NCI-H524 treated with DMSO at 0.1 percent for 48 hours (cell line): ENCODE measurements at places on chromosomes 7 and 10.

DNA sequence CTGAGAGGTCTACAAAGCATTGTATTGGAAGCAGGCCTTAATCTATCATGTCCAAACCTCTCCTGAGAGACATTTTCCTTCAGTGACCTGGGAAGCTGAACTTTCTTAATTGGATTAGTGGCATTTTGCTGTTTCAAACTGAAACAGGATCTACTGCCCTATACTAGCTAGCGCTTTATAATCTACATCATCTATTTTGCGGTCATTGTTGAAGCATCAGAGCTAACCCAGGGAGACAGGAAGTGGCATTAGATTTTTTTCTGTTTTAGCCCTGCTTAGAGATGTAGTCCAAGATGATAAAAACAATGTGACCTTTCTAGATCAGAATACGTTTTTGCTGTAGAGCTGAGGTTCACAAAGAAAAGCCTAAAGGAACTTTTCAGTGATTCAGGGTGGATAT lies 147.4 kb upstream of the AGR3 start:
- DNase-seq, result no peak

GRCh38 chr7:116772423-116772863 lies 89.9 kb upstream of the CAPZA2 start:
- DNase-seq, result no peak

GRCh38 chr10:71801361-71801760 lies 28.0 kb upstream of the VSIR start:
- no peak for DNase-seq

GRCh38 chr7:19294619-19295018 lies 149.4 kb upstream of the FERD3L start:
- no peak for DNase-seq

DNA sequence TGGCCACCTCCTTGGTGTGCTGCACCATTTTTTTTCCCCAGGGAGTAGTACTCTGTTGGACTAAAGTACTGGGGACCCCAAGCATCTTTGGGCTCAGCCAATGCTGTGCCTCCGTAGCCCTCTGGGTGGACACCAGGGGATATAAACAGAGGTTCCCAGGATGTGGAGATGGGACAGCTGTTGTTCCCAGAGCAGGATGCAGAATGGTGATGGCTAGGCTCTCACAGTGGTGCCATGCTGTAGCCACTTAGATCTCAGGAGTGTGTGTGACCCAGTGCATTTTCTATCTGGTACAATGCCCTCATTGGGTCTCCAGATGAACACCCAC lies 50.9 kb upstream of the SCIN start:
- DNase-seq, result no peak

DNA sequence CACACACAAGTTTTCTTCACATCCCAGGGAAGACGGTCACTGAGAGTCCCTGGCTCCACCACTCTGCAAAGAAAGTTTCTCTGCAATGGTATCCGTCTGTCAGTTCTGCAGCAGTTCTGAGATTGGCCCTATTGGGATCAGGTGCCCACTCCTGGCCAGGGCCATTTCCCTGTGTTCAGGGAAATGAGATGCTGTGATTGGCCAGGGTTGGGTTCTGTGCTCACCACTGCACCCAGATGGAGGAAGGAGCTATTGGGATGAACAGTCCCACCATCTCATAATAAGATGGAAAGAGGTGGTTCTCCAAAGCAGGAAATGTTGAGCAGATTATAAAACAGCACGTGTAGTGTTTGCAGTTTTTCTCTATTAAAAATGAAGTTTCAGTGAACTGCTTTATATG lies 13.3 kb upstream of the PIP4K2A start:
- DNase-seq, result no peak

DNA sequence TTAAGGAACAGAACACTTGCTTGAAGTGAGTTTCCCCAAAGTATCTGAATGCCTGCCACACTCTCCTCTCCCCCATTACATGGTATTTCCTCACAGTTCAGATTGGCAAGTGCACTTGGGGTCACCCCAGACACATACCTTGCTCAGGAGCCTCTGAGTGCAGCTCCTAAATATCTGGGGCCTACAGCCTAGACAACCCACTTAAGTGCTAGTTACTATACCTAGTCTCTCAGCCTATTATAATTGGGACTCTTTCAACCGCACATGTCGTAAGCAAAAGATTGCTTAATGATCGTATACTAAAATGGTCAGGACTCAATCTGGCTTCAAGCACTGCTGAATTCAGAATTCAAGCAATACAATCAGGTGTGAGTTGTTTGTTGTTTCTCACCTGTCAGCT lies 19.9 kb downstream of the TMEM176B start:
- DNase-seq, result no peak

DNA sequence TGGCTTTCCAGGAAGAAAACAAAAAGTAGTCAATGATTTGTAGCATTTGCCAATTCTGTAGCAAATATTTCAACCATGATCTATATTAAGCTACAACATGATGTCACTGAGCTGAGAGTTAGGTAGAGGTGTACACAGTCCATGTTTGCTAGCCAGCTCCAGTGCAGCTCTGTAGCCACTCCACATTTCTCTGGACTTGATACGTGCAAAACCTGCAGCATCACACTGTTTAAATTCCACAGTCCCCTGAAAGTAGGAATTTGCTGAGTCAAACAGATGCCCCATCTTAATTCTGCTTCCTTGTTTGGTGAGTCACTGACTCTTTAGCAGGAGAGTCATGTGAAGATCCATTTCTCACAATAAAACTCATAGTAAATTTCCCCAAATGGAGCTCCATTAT lies 89.8 kb upstream of the LRRTM3 start:
- no peak for DNase-seq

DNA sequence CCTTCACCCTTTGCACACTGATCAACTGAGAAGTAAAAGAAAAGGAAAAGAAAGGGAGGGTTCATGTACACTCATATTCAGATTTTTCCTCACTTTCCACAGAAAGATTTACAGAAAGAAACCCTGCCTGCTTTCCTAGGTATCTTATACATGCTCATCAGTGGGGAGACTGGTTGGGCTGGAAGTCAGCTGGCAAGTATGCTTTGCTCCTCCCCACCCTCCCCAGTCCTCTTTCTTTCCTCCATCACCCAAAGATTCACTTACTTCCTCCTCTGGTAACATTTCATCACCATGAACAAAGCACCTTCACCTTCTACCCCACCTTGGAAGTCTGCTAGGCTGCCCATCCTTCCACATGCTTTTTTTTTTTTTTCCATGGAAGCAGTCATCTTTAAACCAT lies 153.2 kb upstream of the NRBF2 start:
- DNase-seq, result no peak

DNA sequence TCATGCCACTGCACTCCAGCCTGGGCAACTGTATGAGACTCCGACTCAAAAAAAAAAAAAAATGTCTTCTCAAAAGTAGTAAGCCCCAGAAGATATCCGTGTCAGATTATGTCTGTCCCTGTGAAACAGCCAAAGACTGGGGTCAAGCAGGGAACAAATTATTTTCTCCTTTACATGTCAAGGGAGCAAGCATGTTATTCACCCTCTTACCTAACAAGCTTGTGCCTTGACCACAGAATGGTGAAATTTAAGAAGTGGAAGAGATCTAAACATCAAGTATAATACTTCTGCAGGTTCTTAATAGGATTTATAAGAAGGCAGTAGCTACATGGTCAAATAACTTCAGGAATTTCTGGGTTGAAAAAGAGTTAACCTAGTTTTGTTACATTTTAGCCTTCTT lies 187.9 kb downstream of the ZNF365 start:
- DNase-seq, result no peak

GRCh38 chr10:91741356-91741755 lies 56.9 kb upstream of the TNKS2 start:
- no peak for DNase-seq
